Amniotic stem cell (primary cell): ENCODE measurements at places on chromosomes 16 and 17.

GRCh38 chr17:62825182-62825581, 17.1 kb upstream of the MARCHF10 start:
- DNase-seq, result no peak

DNA sequence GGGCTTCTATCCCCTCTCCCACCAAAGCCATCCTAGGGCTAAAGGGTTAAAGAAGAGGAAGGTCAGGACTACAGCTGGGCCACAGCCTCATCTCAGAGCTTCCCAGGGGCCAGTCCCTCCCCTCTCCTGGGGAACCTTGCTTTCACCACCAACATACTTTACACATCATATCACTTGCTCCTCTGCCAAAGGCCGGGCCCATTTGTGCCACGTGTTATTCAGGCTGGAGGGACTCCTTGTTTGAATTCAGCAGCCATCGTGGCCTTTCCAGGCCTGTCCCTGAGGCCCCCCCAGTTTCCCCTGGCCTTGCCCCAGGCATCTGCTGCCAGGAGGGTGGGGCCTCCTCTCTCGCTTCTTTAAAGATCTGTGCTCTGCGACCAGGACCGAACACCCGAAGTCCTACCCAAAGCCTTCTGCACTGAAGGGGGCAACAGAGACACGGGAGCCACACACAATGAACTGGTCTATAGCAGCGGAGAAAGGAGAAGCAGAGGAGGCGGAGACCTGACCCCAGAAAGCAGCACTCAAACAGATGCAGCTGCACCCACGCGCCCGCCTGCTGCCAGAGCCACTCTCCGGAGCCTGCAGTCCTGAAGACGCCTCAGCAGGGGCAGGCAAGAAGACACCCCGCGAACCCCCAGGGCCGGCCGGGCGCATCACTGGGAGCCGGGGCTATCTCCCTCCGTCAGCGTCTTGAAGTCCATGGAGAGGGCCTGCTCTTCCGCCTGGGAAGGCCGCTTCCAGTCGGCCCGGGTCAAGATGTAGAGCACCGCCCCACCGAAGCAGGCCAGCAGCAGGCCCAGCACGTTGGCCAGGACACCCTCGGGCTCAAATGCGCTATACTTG, 12.1 kb downstream of the CYB561 start:
- DNase-seq, result no peak

DNA sequence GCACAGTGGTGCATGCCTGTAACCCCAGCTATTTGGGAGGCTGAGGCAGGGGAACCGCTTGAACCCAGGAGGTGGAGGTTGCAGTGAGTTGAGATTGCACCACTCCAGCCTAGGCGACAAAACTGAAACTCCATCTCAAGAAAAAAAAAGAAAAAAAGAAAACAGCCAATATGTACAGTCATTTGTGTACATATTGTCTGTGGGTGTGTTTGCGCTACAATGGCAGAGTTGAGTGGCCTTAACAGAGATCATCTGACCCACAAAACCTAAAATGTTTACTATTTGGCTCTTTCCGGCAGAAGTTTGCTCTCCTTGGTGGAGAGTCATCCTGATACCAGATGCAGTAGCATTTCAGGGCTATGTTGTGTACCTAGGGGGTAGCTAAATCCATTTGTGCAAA, 57.9 kb downstream of the ARSG start:
- no peak for DNase-seq

DNA sequence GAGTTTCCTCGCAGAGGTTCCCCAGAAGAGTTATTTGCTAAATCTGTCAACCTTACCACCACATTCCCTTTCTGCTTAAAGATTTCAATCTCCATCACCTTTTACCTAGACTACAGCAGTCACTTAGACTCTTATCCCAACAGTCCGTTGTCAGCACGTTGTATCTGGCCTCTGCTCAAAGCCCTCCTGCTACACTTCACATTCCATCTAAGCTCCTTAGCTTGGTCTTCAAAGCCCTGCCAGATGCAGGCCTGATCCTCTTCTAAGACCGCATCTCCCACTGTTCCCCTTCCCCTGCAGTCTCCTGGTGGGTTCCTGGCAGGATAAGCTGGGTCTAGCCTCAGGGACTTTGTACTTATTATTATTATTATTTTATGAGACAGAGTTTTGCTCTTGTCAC, 10.3 kb upstream of the SRCAP start:
- DNase-seq, result no peak

DNA sequence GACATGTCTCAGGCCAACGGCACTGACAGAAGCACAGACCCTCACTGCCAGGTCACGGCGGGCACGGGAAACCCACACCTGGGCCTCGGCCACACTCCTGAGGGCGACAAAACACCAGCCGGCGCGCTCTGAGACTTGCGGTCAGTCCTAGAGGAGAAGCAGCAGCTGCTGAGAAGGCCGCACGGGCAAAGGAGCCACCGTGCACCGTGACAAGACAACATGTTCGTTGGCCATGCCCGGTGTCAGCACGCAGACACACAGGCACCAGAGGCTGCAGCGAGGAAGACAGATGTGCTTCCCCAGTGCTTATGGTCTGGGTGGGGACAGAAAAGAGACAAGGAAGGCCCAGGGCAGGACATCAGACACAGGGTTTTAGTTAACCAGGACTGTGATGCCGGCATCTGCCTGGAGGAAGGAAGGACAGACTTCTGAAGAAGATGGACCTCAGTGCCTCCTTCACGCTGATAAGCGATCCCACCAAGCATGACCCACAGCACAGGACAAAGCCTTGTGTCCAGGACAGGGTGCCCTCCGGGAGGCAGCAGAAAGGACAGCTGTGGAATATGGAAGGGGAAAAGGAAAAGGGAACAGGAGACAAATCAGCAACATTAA, 84.0 kb downstream of the ANKRD11 start:
- DNase-seq, result no peak

DNA sequence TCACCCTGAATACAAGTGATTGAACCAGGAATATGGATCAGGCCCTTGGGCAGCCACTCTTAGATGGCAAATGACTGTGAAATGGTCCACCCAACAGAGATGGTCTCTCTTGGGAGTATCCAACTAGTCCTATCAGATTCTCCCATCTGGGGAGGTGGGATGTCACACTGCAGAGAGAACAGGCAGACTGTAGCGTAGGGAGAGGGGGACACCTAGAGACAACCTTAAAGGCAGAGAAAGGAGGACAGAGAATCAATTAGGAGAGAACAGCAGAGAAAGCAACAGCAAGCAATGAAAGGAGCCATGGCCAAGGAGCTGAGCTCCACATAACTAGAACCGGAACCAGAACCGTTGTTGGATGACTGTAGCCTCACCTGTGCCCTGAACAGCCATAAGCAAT, 37.2 kb downstream of the IQCK start:
- no peak for DNase-seq

DNA sequence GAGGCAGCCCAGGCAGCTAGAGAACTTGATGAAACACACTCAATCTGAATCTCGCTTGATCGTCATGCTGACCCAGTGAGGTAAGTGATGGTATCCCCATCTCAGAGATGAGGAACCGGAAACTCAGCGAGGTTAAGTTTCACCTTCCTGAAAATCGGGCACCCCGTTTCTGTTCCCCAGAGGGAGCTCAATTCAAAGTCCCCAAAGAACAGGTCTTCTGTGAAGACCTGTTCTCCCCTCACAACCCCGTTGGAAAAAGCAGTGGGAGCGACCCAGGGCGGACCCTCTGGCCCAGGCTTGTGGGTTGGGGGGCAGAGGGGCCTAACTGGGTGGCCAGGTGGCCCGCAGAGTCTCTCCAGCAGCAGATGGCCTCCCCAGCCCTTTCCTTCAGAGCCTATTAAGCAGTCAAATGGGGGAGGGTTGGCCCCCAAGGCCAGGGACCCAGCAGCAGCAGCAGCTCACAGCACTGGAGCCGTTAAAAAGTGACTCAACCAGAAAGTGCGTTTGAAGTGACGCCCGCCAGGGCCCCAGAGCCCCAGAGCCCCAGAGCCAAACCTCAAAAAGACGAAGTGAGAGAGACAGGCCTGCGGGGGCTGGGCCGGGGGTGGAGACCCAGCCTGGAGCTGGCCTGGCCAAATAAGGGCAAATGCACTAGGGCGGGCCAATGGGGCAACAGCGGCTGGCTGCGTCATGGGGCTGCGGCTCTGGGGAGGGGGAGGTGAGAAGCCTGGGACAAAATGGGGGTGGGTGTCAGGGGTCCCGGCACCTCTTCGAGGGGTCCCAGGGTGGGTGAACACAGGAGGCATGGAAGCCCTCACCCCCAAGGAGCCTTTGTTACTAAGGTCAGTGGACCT, 9.2 kb upstream of the TSPOAP1 start:
- DNase-seq, result no peak

DNA sequence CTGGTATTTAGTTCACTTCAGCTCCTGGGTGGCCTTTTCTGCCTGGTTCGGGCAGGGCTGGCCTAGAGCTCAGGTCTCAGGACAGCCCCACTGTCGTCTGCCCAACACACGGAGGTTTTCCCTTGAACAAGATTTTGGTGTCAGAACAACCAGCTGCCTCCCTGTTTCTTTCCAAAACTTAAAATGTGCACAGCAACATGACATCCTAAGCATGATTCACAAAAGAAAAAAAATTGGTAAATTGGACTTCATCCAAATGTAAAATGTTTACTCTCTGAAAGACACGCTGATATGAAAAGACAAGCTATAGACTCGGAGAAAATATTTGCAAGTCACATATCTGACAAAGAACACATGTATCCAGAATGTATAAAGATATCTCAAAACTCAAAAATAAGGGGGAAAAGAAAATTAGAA, 197.8 kb upstream of the CHMP6 start:
- no peak for DNase-seq

DNA sequence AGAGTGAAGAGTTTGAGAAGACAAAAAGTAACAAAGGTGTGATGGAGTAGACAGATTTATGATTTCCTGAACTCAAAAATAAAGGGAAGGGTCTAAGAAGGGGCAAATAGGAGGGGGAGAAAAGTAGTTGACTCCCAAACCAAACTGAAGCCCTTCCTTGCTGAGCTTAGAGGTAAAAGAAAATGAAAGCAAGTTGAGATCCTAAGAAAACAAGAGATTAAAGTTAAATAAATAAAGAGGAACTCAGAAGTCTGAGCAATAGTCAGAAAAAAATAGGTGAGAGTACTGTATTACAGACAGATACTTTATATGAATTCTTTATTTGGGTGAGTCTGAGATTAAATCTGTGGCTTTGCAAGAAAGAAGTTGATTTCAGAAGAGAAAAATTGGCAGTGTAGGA, 3.3 kb upstream of the PSMD12 start:
- no peak for DNase-seq

DNA sequence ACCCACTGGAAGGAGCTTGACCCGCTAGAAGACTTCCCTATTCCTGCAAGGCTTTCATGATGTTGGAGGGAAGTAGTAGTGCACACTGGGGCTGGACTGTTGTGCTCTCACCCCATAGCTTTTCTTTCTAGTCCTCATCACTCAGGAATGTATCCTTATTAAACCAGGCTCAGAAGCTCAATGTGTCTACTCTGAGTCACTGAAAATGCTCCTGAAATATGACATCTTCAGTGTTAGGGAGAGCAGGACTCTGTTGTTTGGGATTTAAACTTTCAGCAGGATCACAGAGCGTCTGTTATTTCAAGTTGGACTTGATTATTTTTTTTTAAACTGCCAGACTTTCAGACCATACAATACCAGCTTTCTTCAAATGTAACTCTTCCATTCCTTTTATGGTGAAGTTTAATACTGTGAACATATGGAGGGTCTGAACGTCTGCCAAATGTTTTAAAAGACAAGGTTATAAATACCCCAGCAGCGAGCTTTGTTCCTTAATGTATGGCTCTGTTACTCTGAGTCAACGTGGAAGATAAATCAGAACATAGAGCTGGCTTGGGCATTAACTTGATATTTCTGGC, 257.5 kb downstream of the CDH11 start:
- peak; percentile 70 for DNase-seq

- no peak for DNase-seq
These were observed 22.5 kb downstream of the STAT5A start for GRCh38 chr17:42310787-42311215.

DNA sequence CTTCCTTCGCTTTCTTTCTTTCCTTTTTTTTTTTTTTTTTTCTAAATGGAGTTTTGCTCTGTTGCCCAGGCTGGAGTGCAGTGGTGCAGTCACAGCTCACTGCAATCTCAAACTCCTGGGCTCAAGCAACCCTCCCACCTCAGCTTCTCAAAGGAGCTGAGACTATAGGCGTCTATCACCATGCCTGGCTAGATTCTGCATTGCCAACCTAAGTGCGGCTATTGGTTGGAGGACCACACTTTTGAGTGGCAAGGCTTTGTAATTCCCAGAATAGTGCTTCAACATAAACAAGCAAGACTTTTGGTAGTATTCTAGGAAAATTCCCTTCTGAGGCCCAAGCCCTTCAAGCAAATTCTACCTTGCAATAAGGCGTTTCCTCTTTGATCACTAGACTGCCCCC, 107.8 kb downstream of the YPEL2 start:
- DNase-seq, result no peak

DNA sequence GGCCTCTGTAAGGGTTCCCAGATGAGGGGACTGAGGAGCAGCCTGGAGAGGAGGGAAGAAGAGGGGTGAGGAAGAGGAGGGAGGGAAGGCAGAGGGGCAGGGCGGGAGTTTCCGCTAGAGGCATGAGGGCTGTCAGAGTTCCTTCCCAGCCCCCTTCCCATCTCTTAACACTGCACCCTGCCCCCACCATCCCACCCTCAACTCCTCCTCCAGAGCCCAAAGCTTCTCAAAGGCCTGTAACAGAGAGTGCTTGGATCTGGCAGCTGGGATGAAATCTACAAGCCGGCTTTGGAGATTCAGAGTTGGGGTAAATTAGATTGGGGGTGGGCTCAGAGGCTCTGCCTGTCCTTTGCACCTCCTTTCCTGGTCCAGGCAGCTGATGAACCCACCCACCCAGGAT, 57.3 kb upstream of the DLX4 start:
- no peak for DNase-seq

- no peak for DNase-seq
These were observed 10.6 kb downstream of the SHISA6 start for GRCh38 chr17:11251561-11252107.

- no peak for DNase-seq
These were observed 267.1 kb downstream of the MRTFB start for GRCh38 chr16:14338236-14338635.

- DNase-seq, result no peak
These were observed 96.9 kb downstream of the ZNF778 start for GRCh38 chr16:89314357-89314756.

- DNase-seq, result peak; percentile 41
These were observed 92.1 kb upstream of the ZNF750 start for GRCh38 chr17:82931699-82932517.

GRCh38 chr17:4536742-4537411, 18.3 kb downstream of the MYBBP1A start:
- no peak for DNase-seq

- DNase-seq, result no peak
These were observed 16.7 kb downstream of the IGFBP4 start for GRCh38 chr17:40459636-40460603.

GRCh38 chr16:72120026-72120425, 26.4 kb downstream of the DHX38 start:
- no peak for DNase-seq

DNA sequence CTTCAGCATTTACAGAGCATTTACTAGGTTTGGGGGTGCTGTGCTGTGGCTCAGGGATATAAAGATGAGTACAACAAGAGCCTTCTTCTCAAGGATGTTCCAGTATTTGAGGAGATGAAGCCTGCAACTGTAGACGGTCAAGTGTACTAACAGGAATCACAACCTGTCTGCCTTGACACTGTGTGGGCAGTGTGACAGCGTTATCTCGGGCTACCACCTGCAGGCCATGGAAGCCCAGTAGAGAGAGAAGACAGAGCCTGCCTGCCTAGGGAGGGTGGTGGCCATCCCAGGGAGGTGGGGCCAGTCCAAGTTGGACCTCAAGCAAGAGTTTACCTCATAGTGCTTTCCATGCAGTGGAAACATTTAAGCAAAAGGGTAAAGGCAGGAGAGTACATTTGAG, 215.1 kb upstream of the ASIC2 start:
- DNase-seq, result no peak
